Fibroblast of skin of right biceps (primary cell): ENCODE measurements at places on chromosomes 11 and 22.
A peak's percentile ranks its signal among the peaks of the same experiment; 100 is the strongest.

GRCh38 chr22:48093981-48094380 is 1331.5 kb downstream of the TBC1D22A start:
- DNase-seq, result no peak

GRCh38 chr11:28243581-28243980 is 135.4 kb downstream of the METTL15 start:
- DNase-seq, result peak; percentile 81

GRCh38 chr11:33387581-33387980 is 130.4 kb downstream of the HIPK3 start:
- DNase-seq, result no peak

- DNase-seq, result no peak
Measured at GRCh38 chr11:107927559-107927958, 689 bp upstream of the RAB39A start.
